ENCODE measurements at places on chromosomes 12 and 14. TPM values are rescaled to one million over a fixed set of nuclear protein-coding genes. Genes with fewer than 3 reads are reported as not detected.

The CCDC184 gene
- total RNA-seq, result 3.7 TPM

The SIX1 gene
- 25.0 TPM for total RNA-seq

DNA sequence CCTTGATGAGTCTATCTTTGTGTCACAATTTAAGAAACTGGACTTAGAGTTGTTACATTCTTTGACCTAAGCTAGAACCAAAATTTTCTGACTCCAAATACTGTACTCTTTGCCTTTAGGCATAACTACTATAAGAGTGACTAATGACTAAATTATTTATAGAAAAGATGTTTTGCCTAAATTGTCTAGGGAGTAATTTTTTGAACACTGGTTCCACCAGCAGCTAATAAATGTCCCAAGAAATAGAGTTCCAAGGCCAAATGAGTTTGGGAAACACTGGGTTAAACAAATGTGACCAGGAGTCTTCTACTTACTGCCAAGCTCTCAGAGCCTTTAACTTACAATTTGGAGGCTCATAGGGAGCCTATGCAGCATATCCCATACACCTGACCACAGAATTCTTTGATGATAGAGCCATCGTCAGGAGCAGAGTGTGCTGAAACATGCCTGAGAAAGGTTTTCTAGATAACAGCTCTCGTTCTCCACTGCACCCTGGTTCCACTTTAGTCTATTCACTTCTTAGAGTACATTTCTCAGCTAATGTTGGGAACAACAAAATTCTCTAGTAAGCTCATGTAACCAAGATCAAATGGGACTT is 215.9 kb upstream of the HMGA2 start:
- H3K4me3 ChIP-seq, result no peak overlapping the region
- no peaks in the 10 kb centered on the region for H3K4me1 ChIP-seq
- DNase-seq, result no peak
- H3K36me3 ChIP-seq, result no peaks in the 10 kb centered on the region

The RNASE3 gene
- total RNA-seq, result not detected

The DEPDC4 gene
- 18.0 TPM for total RNA-seq

All from prostate gland (tissue), 2 donors.